ENCODE measurements at places on chromosomes 4 and X.

GRCh38 chr4:126906466-126906865 lies 726.3 kb upstream of the INTU start:
- no peak for DNase-seq

- DNase-seq, result no peak
Measured at GRCh38 chr4:2835978-2836377, 7.7 kb upstream of the ADD1 start.

DNA sequence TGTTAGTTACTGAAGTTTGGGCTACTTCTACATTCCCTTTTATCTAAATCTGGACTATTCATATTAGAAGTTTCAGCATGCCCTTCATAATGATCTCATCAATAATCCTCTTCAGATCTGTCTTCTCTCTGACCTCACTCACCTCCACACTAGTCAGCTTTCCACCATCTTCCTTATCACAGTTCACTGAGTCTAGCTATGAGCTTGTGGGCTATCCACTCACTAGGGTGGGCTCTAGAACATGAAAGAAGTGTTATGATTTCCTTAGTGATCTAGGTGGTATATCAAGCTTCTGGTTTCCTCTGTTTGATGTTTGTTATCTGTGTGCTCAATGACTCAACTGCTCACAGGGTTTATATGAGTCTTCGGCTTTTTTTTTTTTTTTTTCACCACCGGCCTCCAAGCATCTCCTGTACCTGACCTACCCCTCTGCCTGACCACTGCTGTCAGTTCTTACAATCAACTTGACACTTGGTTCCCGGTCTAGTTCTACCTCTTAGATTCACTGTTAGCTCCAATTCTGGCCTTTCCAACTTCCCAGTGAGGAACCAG lies 103.1 kb downstream of the PAPSS1 start:
- DNase-seq, result no peak

GRCh38 chr4:86441175-86441936 lies 81.5 kb upstream of the MAPK10 start:
- no peak for DNase-seq
